ENCODE measurements at places on chromosomes 3 and 15.

- no peak for DNase-seq
Measured at GRCh38 chr3:144073698-144074097, 102.1 kb downstream of the DIPK2A start.

GRCh38 chr3:13272831-13273603 lies 147.1 kb downstream of the NUP210 start:
- DNase-seq, result no peak

DNA sequence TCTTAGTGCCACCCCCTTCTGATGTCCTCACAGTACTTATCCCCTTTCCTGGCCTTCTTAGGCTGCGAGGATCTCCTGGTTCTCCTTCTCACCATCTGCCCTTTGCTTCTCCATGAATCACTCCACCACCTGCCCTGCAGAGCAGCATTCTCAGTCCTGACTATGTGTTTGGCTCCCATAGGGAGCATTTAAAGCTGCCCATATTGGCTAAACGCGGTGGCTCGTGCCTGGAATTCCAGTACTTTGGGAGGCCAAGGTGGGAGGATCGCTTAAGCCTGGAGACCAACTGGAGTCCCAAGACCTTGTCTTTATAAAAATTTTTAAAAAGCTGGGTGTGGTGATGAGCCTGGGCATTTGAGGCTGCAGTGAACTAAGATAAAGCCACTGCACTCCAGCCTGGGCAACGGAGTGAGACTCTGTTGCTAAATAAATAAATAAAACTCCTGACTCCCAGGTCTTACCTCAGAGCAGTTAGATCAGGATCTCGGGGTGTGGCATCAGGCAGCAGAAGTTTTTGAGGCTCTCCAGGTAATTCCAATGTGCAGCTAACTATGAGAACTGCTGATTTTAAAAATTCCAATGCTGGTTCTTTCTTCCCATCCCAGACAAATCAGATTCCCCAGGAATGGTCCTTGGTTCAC lies 36.2 kb upstream of the TLE3 start:
- DNase-seq, result no peak

- no peak for DNase-seq
Measured at GRCh38 chr3:167749209-167749608, 13.7 kb downstream of the SERPINI1 start.

DNA sequence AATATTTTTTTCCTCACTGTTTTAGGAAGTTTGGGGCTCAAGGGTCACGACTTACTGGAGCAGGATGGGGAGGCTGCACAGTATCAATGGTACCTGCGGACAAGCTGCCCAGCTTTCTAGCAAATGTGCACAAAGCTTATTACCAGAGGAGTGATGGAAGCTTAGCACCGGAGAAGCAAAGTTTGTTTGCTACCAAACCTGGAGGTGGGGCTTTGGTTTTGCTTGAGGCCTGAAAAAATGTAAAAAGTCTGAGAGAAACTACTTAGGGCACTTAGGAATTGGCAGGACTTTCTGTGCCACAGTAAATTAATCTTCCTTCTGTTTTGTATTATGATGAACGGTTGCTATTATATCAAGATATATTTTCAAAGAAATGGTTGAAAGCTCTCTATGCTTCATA lies 95.1 kb upstream of the FGF7 start:
- DNase-seq, result no peak

DNA sequence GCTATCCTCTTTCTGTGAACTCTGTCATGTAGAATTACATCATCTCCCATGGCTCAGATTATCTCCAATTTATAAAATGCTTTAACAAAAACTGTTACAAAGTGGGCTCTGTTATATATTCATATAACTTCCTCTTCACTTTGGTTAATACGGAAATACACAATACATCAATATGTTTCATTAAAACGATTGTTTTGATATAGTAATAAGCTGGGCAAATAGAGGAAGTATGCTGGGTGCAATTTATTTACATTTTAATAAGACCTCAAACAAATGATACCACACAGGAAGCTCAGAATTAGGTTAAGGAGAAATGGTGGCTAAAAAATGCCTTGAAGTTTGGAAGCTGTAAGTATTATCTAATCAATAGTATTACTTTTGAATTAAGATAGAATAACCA lies 331.0 kb downstream of the ZBTB20 start:
- DNase-seq, result no peak

GRCh38 chr15:45200799-45201556 lies 13.2 kb upstream of the SHF start:
- peak; percentile 73 for DNase-seq

Measured in activated T-cell treated with anti-CD3 and anti-CD28 coated beads, Interleukin-2, amount 50 U/mL, for 1 hour (primary cell).